ENCODE measurements at places on chromosomes 7 and 10.

- no peak for DNase-seq
Observed at GRCh38 chr7:36775676-36776075, 51.4 kb upstream of the AOAH start.

GRCh38 chr7:100010901-100011300 is 4.5 kb upstream of the ZKSCAN1 start:
- no peak for DNase-seq

DNA sequence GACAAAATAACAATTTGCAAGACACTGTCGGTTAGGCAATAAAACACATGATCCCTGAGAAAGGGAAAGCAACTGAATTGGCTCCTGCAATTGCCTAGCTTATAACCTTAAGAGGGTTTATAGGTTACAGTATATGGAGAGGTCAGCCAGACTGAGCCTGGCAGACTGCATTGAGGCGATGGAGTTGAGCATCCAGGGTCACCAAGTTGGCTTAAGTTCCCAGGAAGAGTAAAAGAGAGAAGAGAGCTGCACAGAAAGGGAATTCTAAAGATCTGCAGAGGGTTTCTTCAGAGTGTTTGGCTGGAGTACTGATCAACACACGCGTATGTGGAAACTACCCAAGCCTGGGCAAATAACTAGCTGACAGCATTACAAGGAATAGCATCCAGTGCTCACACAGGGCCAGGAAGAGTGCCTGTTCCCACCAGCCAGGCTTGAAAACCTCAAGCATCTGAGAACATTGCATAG is 11.2 kb downstream of the ANKMY2 start:
- DNase-seq: peak; percentile 73

DNA sequence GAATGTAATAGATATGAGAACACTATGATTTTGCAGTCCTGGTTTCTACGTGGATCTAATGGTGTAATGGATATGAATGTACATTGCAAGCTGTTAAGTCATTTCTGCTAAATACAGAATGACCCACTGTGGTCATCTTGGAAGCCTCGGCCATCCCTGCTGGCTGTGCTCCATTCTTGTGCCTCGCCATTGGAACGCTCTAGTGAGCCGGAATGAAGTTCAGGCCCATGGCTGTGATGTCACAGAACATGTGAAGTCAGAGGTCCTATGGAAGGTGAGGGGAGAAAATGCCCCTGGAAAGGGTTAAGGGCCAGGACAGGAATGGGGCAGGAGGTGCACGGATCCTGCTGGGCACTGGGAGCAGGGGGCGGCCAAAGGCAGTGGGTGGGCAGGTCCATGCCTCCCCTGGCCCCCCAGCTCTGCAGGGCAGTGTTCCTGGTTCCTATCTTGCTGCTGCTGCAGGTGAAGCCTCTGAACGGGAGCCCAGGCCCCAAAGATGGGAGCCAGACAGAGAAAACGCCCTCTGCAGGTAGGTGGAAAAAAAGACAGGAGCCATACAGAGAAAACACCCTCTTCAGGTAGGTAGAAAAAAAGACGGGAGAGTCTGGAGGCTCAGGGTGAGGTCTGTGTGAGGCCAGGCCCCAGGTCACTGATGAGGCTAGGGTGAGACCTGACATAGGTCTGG is at the start of gene LLCFC1:
TSS of gene LLCFC1 (plus strand) at position 259 of the 685 bp plus-strand sequence. CDS start at position 397, 138 bp downstream.
- no peak for DNase-seq

DNA sequence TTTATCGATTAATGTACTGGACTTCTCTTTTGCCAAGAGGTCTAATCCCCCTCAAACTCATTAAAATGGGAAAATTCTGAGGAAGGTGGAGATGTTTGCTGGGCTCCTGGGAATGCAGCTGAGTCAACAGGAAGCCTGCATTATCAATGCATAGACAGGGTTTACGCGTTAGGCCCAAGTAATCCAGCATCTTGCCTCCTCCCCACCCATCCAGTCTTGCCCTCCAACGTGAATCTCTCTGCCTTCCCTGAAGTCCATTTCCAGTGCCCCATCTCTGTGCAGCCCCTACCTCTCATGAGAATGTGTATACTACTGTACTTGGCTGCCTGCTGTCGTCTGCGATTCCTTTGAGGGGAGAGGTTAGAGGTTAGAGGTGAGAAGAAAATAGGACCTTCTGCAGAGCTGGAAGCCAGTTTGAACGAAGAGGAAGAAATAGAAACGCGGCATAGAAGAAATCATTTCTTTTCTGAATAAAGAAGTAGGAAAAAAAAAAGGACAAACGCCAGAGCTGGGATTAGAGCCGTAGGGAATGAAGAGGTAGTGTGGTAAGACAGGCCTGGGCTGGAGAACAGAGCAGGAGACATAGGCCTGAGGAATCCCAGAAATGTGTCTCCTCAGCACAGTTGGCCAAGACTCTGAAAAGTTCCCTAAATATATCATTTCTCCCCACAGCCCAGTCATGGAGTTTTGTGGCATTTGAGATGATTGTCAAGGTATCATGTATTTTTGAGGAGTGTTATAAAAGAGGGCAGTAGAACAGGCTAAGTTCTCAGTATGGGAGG is 75.6 kb downstream of the MYOF start:
- no peak for DNase-seq

DNA sequence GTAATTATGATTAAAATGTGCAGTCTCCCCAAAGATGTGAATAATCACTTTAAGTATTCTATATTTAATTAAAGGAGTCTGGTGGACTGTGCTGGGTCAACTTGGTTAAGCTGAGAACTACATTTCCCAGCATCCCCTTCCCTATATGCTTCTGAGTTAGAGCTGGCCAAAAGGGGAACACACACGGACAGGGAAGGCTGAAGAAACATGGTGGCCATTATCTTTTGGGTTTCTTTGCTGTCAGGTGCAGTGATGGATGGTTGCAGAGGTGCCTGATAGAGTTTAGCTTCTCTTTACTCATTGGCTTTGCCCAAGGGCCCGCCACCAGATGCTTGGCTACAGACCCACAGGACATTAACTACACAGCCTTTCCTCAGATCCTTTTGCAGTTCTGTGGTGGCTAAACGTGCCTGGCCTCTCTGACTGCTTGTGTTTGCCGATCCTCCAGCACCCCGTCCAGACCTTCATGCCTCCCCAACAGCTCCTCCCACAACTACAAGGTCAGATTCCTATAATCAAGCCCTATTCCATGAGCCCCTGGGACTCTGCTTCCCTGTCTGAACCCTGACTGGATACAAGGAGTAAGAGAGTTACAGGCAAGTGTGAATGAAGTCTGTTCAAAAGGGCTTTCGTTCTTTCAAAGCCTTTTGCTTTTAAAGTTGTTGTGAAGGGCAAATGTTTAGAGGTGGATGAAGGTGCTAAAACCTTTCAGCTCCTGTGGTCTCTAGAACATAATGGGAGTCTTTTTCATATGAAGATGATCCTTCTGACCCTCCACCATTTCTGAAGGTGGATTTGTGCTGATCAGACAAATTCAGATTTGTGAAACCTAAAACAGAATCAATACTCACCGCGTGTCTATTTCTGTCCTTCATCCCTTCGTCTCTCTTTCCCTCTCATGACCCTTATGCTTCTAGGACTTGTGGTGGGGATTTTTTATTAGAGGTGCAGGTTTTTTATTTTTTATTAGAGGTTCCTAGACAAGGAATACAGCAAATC is 21.5 kb downstream of the BUB3 start:
- DNase-seq: no peak

- no peak for DNase-seq
Observed at GRCh38 chr10:72122221-72122620, 33.9 kb upstream of the SPOCK2 start.

Measured in fibroblast of the aortic adventitia (primary cell).